ENCODE measurements at places on chromosomes 12 and 14.
A peak's percentile ranks its signal among the peaks of the same experiment; 100 is the strongest.

DNA sequence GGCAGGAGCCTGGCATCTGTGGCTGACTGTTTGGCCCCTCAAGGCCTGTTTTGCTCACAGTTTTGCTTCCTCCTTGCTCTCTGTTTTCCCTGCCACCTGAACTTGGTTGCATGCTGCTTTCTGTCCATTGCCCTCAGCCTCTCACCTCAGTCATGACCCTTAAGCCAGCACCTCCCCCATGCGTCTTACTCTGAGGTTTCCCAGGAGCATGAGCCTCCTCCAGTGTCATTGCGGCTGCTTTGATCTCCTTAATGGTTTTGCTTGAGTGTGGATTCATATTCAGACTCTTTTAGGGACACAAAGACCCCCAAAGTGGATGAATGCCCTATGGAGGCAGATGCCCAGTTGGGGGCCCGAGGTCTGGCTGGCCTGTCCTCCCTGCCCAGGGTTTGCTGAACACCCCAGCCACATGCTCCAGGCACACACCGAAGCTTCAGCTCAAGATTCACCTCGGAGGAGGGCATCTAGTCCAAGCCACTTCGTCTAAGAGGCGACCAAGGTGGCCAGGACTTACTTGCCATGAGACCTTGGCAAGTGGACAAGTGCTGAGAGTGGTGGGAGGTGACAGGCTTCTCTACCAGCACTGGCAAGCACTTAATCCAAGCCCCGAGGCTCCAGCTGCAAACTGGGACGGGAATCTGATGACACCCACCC is 95.4 kb upstream of the DIO3 start:
- DNase-seq = no peak

DNA sequence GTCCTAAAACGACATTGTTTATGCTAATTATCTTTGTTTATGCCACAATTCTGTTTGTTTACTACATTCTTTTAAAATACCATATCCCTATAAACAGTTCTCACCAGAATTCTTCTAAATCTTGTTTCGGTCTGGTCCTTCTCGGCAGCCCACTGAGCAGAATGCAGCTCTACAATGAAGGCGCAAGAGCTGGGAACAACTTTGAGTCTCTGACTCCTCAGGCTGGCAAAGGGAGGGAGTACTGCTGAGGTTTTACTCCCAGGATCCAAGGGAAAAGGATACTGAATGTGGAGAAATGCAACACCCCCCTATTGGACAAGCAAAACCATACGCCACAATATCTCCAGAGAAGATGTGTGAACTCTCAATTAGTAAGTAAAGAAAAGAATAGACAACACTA is 5.4 kb downstream of the SOX5 start:
- DNase-seq = no peak

DNA sequence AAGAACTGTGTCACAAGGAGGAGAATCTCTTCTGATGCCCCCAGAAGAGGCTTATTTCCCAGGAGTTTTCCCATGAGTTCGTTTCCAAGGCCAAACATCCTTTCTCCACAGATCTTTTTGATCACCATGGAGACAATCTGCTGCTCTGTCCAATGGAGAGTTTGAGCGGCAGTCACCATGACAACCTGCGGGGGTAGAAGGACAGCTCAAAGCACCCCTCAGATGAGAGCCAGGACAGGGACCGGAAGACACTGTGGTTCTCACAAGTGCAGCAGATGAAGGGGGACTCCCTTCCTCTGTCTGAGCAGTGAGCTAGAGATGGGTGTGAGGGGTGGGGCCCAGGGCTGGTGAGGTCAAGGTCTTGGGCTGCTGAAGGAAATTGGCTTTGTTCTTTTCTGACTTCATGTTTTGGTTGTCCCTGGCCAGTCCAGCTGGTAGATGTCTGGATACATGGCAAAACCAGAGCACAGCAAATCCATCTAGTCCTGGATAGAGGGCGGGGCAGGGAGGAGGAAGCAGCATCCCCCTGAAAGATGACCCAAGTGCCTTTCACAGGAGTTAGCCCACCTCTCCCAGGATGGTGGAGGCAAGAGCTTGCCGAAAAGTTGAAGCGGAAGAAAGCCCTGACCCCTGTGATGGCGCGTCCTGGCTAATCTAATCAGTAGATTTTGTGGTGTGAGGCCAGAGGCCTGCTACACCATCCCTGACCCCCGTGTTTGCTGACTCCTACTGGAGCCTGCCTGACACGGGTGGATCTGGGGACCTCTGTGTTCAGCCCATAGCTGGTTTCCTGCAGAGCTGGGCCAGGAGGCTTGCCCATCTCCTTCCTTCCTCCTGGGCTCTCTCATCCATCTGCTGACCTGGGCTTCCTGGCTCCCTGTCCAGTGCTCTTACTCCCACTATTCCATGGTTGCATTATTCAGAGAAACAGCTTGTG is 24.4 kb downstream of the DHRS2 start:
- DNase-seq = no peak

- DNase-seq = no peak
These were observed 76.4 kb upstream of the BCAT1 start for GRCh38 chr12:25025260-25025659.

GRCh38 chr14:63046339-63047268 is 1.3 kb upstream of the KCNH5 start:
- DNase-seq = no peak

GRCh38 chr14:81402123-81402495 is 2.0 kb upstream of the STON2 start:
- no peak for DNase-seq

DNA sequence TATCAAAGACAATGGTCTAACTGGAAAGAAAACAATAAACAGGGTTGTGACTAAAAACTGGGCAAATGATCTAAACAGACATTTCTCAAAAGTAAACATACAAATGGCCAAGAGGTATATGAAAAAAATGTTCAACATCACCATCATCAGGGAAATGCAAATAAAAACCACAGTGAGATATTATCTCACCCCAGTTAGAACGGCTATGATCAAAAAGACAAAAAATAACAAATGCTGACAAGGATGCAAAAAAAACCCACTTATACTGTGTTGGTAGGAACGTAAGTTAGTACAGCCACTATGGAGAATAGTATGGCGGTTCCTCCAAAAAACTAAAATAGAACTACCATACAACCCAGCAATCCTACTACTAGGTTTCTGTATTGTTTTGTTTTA is 470.1 kb downstream of the RGS6 start:
- no peak for DNase-seq

DNA sequence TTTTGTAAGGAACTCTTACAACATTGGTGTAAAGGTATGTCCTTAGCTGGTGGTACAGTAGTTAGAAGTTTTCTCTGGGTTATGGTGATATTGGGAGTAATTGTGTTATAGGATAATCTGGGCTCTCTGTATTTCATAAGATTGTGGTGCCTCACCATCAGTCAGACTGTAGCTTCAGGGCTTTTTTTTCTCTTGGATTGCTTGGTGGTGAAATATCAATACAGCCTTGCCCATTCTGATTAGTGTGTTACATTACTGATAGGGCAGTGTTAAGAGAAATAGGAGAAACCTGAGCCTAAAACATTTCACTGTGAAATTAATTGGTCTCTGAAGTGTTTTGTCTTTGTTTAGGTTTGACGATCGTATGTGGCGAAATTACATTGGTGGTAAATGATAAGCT is 71.0 kb downstream of the RCOR1 start:
- DNase-seq = no peak

DNA sequence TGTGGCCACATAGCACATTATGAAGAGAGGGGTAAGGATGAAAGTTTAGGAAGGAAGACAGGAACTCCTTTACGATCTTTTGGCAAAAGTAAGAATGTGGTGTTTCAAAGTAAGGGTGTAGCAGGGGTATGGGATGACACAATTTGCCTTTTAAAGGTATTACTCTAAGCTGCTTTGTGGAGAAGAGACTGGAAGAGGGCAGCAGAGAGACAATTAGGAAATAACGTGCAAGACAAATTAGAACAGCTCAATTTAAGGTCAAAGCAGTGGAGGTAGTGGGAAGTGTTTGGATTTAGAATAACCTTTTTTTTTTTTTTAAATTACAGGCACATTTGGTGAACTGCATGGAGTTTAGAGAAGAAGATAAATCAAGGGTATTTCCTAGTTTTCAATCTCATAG is 342.6 kb downstream of the NOVA1 start:
- DNase-seq = no peak

DNA sequence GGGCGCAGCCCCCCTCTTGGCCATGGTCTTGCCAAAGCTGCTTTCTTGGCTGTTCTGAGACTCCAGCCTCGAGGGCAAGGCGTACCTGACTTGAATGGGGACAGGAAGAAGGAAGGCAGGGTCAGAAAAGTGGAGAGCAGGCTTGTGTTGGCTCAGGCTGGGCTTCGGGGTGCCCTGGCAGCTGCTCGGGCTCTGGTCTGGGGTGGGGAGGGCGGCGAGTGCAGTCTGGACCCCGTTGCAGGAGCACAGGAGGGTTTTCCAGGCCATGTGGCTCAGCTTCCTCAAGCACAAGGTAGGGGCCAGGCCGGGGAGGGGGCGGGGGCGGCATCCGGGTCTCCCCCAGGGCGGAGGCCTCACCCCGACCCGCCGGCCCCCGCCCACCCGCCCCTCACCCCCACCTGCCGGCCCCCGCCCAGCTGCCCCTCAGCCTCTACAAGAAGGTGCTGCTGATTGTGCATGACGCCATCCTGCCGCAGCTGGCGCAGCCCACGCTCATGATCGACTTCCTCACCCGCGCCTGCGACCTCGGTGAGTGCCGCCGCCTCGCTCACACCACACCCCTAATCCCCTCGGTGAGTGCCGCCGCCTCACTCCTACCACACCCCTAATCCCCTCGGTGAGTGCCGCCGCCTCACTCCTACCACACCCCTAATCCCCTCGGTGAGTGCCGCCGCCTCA is 4.2 kb downstream of the NOC4L start:
- no peak for DNase-seq

DNA sequence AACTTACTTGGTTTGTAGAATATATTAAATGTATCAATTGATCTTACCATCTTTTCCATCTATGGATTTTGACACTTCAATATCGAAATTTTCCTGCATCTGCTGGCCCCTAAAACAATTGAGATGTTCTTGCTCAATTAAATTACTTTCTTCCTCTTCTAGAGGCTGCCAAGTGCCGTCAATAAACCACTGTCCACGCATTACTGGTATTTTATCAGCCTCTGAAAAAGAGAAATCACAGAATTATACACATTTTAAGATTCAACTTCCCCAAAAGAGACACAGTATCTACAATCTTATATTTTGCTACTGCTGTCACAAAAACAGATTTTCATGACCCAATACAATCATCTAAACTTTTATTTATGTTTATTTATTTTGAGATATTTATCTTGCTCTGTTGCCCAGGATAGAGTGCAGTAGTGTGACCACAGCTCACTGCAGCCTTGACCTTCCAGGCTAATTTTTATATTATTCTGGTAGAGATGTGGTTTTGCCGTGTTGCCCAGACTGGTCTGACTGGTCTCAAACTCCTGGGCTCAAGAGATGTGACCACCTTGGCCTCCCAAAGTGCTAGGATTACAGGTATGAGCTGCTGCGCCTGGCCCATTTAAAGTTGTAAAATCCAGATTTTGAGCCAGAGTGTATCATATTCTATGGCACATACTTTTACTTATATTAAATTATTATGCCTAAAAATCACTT is 49.3 kb downstream of the DDHD1 start:
- no peak for DNase-seq

- no peak for DNase-seq
These were observed 46.3 kb upstream of the PCED1B start for GRCh38 chr12:47033081-47033480.

GRCh38 chr12:123942238-123942653 is 30.4 kb downstream of the CCDC92 start:
- peak; percentile 36 for DNase-seq

DNA sequence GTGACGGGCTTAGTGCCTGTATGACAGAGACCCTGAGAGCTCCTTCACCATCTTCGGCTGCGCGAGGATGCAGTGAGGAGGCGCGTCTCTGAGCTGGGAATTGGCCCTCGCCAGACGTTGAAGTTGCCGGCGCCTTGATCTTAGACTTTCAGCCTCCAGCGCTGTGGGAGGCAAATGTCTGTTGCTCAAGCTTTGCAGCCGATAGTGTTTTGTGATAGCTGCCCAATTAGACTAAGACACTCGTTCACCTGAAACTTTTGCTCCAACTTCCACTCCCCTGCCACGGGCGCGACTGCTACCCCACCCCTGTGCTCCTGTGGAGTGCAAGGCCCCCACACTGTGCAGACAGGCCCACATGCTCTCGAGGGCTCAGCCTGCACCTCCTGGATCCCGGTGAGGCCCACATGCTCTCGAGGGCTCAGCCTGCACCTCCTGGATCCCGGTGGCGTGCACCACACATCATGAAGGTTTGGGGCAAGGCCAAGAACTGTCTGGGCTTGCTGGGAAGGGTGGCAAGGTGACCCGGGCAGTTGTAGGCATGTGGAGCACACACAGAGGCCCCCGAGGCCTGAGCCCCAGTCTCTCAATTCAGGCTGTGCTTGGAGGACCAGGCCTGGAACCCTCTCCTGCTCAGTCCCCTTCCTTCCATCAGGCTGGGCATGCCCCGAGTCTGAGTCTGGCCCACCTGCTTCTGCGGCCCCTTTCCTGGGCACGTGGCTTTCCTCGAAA is 324.6 kb downstream of the TMEM121 start:
- DNase-seq = no peak

DNA sequence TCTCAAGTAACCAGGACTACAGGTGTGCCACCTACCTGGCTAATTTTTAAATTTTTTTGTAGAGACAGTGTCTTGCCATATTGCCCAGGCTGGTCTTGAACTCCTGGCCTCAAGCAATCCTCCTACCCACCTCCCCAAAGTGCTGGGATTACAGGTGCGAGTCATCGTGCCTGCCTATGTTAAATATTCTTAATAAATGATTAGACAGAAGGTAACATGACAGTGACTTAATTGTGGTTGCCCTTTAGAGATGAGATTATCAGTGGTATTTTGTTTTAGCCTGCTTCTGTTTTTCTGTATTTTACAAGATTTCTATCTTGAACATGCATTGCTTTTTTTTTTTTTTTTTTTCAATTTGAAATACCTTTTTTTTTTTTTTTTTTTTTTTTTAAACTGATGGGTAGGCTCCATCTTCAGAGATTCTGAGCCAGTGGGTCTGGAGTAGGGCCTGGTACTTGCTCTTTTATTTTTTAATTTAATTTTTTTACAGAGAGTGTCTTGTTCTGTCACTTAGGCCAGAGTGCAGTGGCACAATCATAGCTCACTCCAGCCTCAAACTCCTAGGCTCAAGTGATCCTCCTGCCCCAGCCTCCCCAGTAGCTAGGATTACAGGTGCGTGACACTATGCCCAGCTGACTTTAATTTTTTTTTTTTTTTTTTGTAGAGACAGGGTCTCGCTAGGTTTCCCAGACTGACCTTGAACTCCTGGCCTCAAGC is 88.4 kb downstream of the BORCS5 start:
- DNase-seq = no peak

- no peak for DNase-seq
These were observed 144.3 kb downstream of the BCL11B start for GRCh38 chr14:99127651-99128167.

- DNase-seq = no peak
These were observed 34.9 kb downstream of the PLEKHD1 start for GRCh38 chr14:69519204-69520100.

- DNase-seq = no peak
These were observed 274.0 kb upstream of the KITLG start for GRCh38 chr12:88854260-88854659.

- DNase-seq = no peak
These were observed 9.1 kb downstream of the ULK1 start for GRCh38 chr12:131903270-131904255.

GRCh38 chr14:69629225-69630127 is 18.1 kb downstream of the SUSD6 start:
- no peak for DNase-seq

GRCh38 chr12:106022568-106023012 is 116.2 kb downstream of the NUAK1 start:
- DNase-seq = no peak

- no peak for DNase-seq
These were observed 7.7 kb downstream of the FOS start for GRCh38 chr14:75286313-75286712.

GRCh38 chr12:52901715-52902541 is 2.9 kb downstream of the KRT8 start:
- DNase-seq = no peak

Data from head of caudate nucleus (tissue), 42 donors.